ENCODE measurements at places on chromosomes 1 and 21.

DNA sequence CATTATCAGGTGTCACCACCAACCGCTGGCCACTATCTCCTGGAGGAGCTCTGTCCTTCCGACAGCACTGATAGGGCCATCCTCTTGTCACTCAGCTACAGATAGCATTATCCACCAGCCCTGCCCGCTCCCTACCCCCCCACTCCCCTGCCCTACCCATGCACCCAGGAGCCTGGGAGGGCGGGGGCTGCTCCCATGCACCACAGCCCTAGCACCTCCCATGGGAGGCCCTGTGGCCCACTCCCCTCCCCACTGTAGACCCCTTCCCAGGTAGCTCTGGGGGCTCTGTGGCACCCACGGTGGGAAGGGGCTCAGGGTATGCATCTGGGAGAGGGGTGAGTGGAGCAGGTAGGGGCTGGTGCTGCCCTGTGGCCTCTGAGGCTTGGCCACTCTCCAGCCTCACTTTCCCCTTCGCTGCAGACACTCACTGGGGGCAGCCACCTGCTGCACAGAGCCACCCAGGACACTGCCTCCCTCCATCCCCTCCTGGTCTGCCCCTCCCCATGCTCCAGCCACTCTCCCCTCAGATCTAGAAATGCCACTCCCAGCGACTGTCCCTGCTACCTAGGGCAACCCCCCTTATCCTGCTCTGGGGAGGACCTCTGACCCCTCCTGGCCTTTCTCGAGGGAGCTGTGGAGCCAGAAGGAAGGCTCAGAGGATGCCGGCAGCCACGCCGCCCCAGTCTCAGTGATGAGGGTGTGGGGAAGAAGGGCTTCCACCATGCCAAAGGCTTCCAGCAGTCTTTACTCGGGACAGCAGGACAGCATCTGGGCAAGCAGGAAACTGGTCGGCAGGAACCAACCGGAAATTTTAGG, 58.5 kb downstream of the WNT9A start:
- H3K4me3 ChIP-seq, result no peak overlapping the region
- H3K4me1 ChIP-seq, result peaks cover 23% of the 10 kb centered on the region
- no peak overlapping the region for H3K27ac ChIP-seq
- DNase-seq, result peak; percentile 24
- H3K36me3 ChIP-seq, result no peaks in the 10 kb centered on the region

DNA sequence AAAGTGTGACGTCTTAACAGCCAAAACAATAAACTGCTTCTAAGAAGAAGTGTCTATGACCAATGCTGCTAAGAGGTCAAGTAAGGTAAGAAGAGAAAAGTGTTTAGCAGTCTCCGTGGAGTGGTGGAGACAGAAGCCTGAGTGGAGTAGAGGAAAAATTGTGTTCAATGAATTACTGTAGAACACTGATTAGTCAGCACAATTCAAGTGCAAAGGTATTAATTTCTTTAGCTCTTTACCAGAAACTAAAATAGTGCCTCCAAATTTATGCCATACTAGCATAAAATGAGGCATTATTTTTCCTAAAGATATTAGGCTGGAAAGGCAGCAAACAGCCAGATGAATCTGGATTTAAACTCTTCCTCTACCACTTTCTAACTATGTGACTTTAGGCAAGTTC, 56.1 kb downstream of the PIK3R3 start:
- no peak for DNase-seq
- no peaks in the 10 kb centered on the region for H3K4me1 ChIP-seq
- no peak overlapping the region for H3K4me3 ChIP-seq
- H3K27me3 ChIP-seq, result no peaks in the 10 kb centered on the region
- H3K36me3 ChIP-seq, result no peaks in the 10 kb centered on the region

DNA sequence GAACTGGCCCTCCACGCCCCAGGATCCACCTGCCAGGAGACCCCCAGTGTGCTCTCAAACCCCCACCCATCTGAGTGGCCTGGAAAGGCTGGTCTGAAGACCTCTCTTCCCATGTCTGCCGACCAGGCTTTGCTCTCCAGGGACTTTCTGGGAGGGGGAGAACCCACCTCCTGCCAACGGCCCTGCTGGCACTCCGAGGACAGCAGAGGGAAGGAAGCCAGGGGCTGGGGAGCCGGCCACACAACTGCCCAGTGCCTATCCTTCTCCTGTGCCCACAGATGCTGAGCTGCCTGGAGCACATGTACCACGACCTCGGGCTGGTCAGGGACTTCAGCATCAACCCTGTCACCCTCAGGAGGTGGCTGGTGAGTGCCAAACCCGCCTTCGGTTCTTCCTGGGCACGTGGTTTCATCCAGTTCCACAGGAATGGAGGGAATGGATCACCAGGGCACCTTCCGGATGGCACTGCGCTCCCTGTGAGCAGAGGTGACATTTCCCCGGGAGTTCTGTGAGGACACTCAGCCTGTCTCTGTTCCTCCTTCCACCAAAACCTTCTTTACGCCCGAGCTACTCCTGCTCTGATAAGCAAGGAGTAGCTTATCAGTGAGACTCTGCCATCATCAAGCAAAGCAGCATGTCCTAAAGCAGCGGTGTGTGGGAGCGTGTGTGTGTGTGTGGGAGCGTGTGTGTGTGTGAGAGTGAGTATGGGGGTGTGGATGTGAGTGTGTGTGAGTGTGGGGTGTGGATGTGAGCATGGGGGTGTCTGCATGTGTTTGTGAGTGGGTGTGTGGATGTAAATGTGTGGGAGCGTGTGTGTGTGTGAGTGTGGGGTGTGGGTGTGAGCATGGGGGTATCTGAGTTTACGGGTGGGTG, 105.5 kb downstream of the PDE9A start:
- H3K4me1 ChIP-seq, result peaks cover 1% of the 10 kb centered on the region
- H3K27ac ChIP-seq, result no peak overlapping the region
- no peak for DNase-seq

- no peaks in the 10 kb centered on the region for H3K36me3 ChIP-seq
- DNase-seq, result no peak
- H3K27me3 ChIP-seq, result no peaks in the 10 kb centered on the region
- H3K4me3 ChIP-seq, result no peak overlapping the region
- no peak overlapping the region for H3K27ac ChIP-seq
Observed at GRCh38 chr1:98919211-98919610, 85.5 kb downstream of the PLPPR5 start.

- no peaks in the 10 kb centered on the region for H3K27me3 ChIP-seq
- no peaks in the 10 kb centered on the region for H3K36me3 ChIP-seq
- no peak overlapping the region for H3K4me3 ChIP-seq
- no peaks in the 10 kb centered on the region for H3K4me1 ChIP-seq
- no peak overlapping the region for H3K27ac ChIP-seq
Observed at GRCh38 chr1:216749232-216749631, 26.0 kb upstream of the ESRRG start.

DNA sequence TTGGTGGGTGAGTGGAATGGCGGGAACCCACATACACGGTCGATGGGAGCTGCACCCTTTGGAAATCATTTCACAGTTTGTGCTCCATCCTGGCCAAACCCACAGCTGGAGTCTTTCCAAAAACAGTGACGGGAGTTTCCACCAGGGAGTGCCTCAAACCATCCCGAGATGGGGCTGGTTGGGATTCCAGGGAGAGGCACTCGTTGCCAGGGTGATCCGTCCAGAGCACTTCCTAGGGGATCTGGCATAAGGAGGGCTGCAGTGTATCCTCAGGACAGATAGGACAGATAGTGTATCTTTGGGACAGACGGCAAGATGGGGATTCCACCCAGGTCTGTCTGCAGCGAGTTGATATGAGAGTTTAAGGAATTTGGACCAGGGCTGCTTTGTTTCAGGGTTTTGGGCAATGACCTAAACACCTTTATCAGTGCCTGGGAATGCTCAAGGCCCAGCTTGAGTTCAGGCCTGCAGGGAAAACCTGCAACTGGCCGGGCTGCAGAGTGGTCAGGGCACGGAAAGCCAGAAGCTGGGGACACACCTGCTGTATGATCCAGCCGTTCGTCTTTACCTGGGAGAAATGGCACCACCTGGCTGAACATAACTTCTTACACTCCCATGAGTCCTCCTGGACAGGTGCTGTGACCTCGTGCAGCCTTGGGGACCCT, 3.4 kb upstream of the POFUT2 start:
- no peak for DNase-seq
- no peak overlapping the region for H3K4me3 ChIP-seq
- no peak overlapping the region for H3K27ac ChIP-seq
- peaks cover 34% of the 10 kb centered on the region for H3K4me1 ChIP-seq
- H3K27me3 ChIP-seq, result no peaks in the 10 kb centered on the region

- no peak overlapping the region for H3K27ac ChIP-seq
- peaks cover 28% of the 10 kb centered on the region for H3K27me3 ChIP-seq
- peaks cover 6% of the 10 kb centered on the region for H3K4me1 ChIP-seq
- no peak overlapping the region for H3K4me3 ChIP-seq
Observed at GRCh38 chr1:245648749-245649522, 494.2 kb downstream of the KIF26B start.

- no peak overlapping the region for H3K4me3 ChIP-seq
- no peak for DNase-seq
- H3K27ac ChIP-seq, result no peak overlapping the region
- no peaks in the 10 kb centered on the region for H3K27me3 ChIP-seq
Observed at GRCh38 chr1:162366671-162367070, 10.0 kb downstream of the SPATA46 start.

- no peaks in the 10 kb centered on the region for H3K36me3 ChIP-seq
- no peaks in the 10 kb centered on the region for H3K4me1 ChIP-seq
- no peak for DNase-seq
- no peaks in the 10 kb centered on the region for H3K27me3 ChIP-seq
- H3K4me3 ChIP-seq, result no peak overlapping the region
Observed at GRCh38 chr1:102566182-102566581, 542.1 kb downstream of the COL11A1 start.

GRCh38 chr1:3139451-3139852, 70.4 kb downstream of the PRDM16 start:
- DNase-seq, result no peak
- no peak overlapping the region for H3K4me3 ChIP-seq
- no peaks in the 10 kb centered on the region for H3K36me3 ChIP-seq

DNA sequence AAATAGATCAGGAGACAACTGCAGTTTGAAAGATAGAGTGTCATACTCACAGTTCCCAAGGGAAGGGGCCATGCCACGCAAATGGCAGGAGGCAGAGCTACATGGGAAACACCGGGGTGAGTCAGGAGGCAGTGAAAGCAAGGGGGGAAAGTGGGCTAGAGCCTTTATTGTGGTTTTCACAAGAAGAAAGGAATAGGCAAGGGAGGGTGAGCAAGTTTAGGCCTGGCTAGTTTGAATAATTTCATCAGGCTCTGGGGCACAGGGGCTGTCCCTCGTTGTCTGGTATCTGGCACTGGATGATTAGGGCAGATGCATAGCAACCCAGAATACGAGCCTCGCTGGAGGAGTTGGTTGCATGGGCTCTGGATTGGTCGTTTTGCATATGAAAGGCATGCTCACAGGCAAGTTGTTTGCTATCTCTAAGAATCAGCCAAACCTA, 17.0 kb upstream of the ITLN2 start:
- no peak for DNase-seq
- H3K4me1 ChIP-seq, result peaks cover 10% of the 10 kb centered on the region
- no peak overlapping the region for H3K27ac ChIP-seq
- no peaks in the 10 kb centered on the region for H3K36me3 ChIP-seq
- peaks cover 9% of the 10 kb centered on the region for H3K27me3 ChIP-seq

- no peaks in the 10 kb centered on the region for H3K36me3 ChIP-seq
- DNase-seq, result no peak
- no peak overlapping the region for H3K4me3 ChIP-seq
- H3K4me1 ChIP-seq, result peaks cover 3% of the 10 kb centered on the region
Observed at GRCh38 chr1:90761156-90761555, 44.1 kb upstream of the BARHL2 start.

GRCh38 chr1:229950908-229951307, 116.1 kb upstream of the GALNT2 start:
- H3K27me3 ChIP-seq, result peaks cover under 1% of the 10 kb centered on the region
- peaks cover 14% of the 10 kb centered on the region for H3K4me1 ChIP-seq
- no peak for DNase-seq
- no peak overlapping the region for H3K27ac ChIP-seq
- H3K36me3 ChIP-seq, result no peaks in the 10 kb centered on the region

GRCh38 chr1:239779962-239780361, 311.7 kb upstream of the FMN2 start:
- H3K27me3 ChIP-seq, result no peaks in the 10 kb centered on the region
- H3K4me1 ChIP-seq, result no peaks in the 10 kb centered on the region
- H3K36me3 ChIP-seq, result no peaks in the 10 kb centered on the region
- DNase-seq, result no peak
- no peak overlapping the region for H3K4me3 ChIP-seq
- no peak overlapping the region for H3K27ac ChIP-seq

DNA sequence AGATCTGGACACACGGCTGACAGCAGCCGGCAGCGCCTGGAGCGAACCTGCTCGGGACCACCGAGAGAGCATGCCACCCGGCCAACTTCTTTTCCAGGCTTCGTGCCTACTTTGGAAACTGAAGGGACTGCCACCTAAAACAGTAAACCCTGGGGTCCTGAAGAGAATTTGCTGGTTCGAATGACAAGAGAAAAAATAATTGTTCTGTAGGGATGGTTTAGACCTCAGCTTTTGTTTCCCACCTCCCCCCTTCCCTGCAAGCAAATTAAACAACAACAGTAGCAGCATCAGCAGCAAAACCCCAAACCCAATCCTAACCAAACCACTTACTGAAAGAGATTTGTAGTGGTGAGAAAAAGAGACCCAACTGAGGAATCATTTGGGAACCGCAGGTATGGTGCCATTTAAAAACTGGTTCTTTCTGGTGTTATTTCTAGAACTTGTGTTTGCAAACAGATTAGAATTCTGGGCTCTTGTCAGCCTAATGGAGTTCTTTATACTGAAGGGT, 105.6 kb downstream of the LEPR start:
- DNase-seq, result no peak
- peaks cover 7% of the 10 kb centered on the region for H3K4me1 ChIP-seq
- no peak overlapping the region for H3K27ac ChIP-seq
- peaks cover 58% of the 10 kb centered on the region for H3K27me3 ChIP-seq
- peak overlapping the region; percentile 32 for H3K4me3 ChIP-seq

- no peaks in the 10 kb centered on the region for H3K27me3 ChIP-seq
- H3K27ac ChIP-seq, result peak overlapping the region; percentile 86
- peaks cover 25% of the 10 kb centered on the region for H3K36me3 ChIP-seq
- H3K4me1 ChIP-seq, result peaks cover 88% of the 10 kb centered on the region
- H3K4me3 ChIP-seq, result no peak overlapping the region
Observed at GRCh38 chr1:19457607-19458006, 27.7 kb downstream of the CAPZB start.

DNA sequence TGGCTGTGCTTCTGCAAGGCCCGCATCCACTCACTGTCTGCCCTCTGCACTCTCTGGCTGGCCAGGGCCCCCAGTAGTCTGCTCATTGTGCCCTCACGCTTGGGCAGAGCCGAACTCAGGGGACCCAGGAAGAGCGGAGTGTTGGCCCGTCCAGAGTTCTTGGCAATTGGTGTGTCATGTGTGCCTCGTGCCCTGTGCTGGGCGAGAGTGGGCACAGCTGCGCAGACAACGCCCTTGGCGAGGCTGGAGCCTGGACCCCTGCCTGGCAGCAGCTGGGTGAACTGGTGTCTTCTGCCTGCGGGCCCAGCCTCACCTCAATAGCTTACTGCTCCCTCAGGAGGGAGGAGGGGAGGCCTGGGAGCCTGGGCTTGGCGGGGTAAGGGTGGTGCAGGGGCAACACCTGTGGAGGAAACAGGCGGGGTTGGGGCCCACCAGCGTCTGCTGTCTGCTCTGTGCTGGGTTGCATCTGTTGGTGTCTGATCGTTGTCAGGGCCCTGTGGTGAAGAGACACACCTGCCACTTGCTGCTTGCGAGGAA, 2.1 kb downstream of the GUK1 start:
- peak overlapping the region; percentile 98 for H3K27ac ChIP-seq
- DNase-seq, result peak; percentile 32
- peaks cover 62% of the 10 kb centered on the region for H3K36me3 ChIP-seq
- no peaks in the 10 kb centered on the region for H3K27me3 ChIP-seq
- peaks cover 36% of the 10 kb centered on the region for H3K4me1 ChIP-seq
- peak overlapping the region; percentile 99 for H3K4me3 ChIP-seq
